Cerebellum (tissue), 4 donors: ENCODE measurements at places on chromosomes 2 and 18.
A peak's percentile ranks its signal among the peaks of the same experiment; 100 is the strongest.

- no peak for DNase-seq
Measured at GRCh38 chr2:240234503-240234951, 94.1 kb upstream of the OTOS start.

DNA sequence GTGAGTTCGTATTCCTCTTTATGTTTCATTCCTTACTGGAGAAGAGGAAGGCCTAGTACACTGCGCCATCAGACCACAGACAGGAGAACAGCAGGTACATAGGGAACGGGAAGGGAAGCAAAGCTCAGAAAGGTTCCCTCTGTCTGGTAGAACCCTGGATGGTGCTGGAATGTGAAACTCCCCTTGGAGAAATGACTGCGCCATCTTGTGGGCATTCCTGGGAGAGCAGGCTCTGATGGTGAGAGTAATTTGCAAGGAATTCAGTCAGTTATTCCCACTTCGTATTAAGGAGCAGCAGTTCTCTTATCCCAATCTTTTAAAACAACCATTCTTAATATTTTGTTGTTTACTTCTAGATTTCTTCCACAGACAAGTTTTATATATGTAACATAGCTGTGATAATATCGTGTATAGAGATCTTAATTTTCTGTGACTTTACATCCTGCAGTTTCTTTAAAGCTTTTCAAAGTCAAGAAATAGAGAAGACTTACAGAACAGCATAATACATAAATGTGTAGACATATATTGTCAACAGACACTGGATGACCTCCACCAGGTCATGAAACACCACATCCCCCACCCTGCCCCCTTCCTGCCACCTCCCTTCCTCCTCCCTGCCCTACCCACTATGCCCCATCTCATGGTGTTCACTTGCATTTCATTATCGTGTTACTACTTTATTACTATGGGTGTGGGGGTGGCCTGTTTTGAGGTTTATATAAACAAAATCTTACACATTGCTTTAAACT lies 83.9 kb downstream of the ARHGEF4 start:
- DNase-seq, result peak; percentile 70

DNA sequence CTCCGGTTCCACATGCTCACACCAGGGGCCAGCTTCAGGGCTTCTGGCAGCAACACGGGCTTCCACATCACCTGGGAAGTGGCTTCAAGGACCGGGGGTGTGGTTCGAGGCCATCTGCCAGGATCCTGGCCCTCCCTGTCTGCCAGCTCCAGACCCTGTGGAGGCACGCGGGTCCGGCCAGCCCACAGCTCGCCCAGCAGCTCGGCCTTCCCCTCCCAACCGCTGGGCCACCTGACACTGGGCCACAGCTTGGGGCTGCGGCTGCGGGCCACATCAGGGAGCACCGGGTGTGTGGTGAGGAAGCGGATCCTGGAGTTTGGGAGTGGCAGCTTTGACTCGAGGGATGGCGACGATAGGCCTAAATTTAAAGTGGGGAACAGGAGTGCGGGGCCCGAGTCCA lies 7.0 kb downstream of the C2orf81 start:
- peak; percentile 15 for DNase-seq

DNA sequence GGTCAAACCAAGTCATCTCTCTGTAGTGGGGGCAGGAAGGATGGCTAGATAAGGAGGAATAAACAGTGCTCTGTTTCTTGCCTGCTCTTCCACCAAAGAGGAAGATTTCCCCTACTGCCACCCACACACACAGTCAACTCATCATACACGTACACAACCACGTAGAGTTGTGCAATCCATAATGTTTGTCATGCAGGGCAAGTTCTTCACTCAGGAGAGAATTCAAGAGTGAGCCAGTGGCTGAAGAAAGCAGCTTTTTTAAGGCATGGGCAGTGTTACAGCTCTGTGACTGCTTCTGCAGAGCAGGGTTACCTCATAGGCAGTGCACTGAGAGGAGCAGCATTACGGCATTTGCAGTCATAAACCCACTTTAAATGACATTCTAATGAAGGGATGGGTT lies 283.0 kb downstream of the RND3 start:
- DNase-seq, result no peak

DNA sequence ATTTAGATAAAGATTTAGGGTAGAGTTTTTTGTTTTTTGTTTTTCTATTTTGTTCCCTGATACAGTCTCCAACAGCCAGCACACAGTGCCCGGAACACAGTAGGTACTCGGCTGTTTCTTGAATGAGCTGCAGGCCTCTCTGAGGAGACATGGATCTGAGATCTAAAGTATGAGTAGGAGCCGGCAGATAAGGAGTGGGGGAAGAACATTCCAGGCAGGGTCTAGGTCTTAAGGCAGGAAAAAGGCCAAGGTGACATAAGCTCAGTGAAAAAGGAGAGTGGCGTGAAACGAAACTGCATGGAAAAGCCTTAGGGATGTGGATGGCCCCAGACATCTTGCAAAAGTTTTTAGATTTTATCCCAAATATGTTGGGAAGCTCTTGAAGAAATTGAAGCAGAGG lies 94.4 kb downstream of the ITGB1BP1 start:
- DNase-seq, result no peak

DNA sequence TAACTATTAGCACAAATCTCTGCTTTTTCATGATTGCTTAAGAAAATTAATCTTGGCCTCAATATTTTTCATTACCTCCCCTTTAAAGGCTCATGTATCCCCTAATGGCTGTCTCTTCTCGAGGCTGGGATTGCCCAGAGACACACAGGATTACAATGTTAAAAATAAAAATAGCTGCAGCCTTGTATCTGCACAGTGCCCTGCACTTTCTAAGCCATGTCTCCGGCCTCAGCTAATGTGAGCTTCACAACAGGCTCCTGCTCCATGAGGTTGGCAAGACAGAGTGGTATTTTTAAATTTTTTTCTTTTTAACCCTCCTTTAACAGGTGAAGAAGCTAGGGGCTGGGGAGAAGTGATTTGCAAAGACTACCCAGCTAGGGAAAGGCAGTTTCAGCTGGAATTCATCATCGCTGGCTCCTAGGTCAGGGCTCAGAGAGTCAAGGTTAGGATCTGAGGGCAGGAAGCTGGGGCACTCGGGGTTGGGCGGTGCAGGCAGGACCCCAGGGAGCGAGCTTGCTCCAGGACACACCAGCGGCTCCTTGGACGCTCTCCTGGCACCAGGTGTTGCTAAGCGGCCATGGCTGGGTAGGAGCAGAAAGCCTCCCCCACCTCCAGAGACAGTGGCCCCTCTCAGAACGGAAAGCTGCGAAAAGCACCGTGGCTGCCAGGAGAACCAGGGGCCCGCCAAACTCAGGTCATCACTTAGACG lies 135.6 kb downstream of the SMAD2 start:
- DNase-seq, result no peak

- no peak for DNase-seq
Measured at GRCh38 chr2:69180227-69180626, 167.2 kb downstream of the ANTXR1 start.

- peak; percentile 52 for DNase-seq
Measured at GRCh38 chr2:239098288-239098970, 250.5 kb downstream of the TWIST2 start.

DNA sequence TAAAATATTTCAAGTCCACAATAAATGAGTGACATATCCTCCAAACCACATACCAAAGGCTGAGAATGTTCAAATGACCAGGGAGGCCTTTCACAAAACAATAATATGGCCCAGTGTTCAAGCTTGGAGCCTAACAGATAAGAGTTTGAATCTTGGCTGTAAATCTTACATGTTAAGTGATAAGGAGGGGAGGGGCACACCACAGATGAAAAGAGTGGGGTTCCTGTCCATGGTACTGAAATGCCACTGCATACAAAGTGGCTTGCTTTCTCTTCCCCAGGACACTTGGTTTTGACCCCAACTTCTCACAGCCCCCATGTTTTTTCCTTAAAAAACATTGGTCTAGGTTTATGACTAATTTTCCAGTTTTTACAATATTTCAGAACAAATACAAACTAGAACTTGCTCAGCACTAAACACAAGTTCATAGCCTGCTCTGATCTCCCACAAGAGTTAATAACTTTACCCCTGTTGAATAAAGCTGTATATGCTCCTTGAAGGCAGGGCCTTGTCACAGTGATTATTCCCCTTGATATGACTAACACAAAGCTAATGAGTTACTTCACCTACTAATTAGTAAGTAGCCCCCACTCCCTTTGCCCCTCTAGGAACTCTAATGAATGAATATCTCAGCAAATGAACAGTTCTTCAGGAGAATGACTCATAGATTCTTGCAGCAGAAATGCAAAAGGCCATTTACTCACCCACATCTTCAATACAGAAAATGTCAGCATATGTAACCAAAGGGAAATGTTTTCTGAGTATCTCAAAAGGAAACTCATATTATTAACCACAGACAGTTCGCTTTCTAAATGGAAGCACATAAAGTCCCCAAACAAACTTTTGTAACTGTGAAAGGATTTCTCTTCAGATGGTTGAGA lies 142.2 kb downstream of the SATB2 start:
- DNase-seq, result no peak

- no peak for DNase-seq
Measured at GRCh38 chr18:79517341-79517740, 121.6 kb downstream of the NFATC1 start.

DNA sequence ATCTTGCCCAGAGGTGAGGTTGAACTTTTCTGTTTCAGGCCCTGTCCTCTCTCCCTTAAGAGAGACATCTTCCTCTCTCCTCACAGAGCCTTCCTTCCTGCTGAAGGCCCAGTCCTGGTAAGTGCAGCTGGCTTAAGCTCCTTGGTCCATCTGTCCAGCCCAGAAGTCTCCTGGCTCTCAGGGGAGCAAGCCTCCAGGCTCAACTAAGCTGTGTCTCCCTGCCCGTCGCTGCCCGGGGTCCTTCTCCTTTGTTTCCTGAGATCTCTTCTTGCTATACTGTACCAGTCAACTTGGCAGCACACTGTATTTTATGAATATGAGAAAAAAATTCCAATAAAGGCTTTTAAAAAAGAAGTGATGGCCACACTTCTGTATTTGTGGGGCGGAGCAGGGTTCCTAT lies 77.4 kb downstream of the KCNF1 start:
- no peak for DNase-seq

- DNase-seq, result no peak
Measured at GRCh38 chr18:30828700-30829099, 213.8 kb downstream of the DSC3 start.

GRCh38 chr2:10141736-10142639 lies 19.4 kb downstream of the RRM2 start:
- DNase-seq, result peak; percentile 54

- DNase-seq, result no peak
Measured at GRCh38 chr2:74528600-74529356, 728 bp downstream of the AUP1 start.

- no peak for DNase-seq
Measured at GRCh38 chr2:112869258-112869842, 32.8 kb upstream of the IL1B start.

DNA sequence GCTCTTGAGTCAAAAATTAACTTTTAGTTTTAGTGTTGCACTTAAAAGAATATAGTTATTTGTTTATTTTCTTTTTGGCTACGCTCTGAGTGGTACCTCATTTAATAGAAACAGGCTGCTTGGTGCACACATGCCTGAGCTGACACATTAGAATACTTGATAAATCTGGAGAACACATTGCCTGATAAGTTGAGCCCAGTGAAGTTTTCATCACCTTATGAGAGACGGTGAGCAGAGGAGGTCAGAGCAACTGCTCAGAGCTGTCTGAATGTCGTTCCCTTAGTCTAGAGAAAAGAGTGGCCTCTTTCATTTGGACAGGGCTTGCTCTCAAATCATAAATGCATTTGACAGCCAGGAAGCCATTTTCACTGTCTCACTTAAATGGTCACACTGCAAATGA lies 715.9 kb downstream of the MBD2 start:
- no peak for DNase-seq

DNA sequence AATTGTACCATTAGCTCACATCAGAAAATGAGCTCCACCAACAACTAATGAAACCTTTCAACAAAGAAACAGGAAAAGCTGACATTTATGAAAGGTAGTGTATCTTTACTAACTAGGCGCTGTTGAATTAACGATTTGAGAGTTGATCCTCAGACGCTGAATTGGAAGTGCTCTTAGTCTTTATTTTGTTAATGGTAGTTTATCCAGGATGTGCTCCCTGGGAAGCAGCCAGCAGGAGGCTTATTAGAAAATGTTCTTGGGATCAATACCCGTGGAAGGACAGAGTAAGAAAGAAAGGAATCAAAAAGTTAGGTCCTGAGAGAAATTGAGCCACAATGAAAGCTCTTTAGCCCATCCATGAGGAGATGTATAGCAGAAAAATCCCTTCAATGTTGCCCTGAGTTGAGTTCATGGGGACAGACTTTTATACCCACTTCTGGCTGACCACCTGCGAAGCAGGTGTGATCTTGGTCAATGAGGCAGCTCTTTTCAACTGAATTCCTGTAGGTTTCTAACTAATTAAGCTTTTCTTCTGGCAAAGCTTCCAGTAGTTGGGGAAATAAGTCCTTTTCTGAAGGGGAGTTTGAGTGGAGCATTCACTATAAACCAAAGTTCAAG lies 492.6 kb upstream of the REG3G start:
- DNase-seq, result no peak

DNA sequence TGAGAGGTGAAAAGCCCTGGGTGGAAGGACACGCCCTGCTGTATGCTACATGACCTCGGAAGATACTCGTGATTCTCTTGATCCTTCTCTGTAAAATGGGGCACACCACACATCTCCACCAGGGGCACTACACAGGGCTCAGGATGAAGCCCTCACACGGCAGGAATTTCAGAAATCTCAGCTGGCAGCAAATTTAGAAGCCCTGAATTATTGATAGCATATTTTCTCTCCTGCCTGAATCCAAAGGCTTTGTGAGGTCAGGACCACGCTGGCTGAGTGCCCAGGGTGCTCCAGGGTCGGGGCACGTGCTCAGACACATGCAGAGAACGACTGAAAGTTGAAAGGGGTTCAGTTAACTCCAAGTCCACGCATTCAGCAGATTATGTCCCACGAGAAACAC lies 42.1 kb upstream of the GALR1 start:
- no peak for DNase-seq

DNA sequence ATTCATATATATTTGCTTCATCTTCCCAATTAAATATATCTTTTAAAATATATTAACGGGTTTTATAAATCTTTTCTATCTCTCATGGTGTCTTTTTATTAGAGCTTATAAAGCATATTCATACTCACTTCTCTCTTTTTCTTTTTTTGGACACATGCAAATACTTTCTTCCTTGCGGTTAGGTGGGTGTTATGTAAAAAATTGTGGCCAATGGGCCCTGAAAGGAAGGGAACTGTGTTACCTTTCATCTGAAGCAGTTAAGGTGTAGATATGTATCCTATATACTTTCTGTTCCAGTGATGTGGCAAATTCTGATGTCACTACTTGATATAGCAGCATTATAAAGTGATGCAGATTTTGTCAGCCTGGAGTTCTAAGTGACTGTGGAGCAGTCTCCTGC lies 714.5 kb downstream of the PLCL1 start:
- DNase-seq, result no peak

DNA sequence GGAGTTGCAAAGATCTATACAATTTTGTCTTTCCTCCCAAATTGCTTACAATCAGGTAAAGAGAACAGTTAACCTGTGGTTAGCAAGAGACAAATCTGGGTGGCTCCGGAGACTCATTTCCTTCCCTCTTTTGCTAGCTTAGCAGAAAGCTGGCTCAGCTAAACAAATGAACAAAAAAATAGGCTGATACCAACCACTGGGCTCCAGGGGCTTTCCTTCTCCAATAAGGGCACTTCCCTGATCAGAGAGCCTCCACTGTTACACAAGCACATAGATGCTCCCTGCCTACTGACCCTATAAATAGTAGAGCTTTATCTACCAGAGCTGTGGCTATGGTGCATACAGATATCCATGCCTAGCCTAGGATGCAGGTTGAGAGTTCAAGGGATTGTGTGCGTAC lies 90.1 kb upstream of the ARL5A start:
- DNase-seq, result no peak

- no peak for DNase-seq
Measured at GRCh38 chr2:68342470-68342869, 22.6 kb upstream of the PLEK start.

GRCh38 chr18:77321823-77322805 lies 72.5 kb downstream of the GALR1 start:
- DNase-seq, result no peak
